ENCODE measurements at places on chromosomes 5 and 9.

GRCh38 chr9:38171926-38172325 is 102.9 kb upstream of the SHB start:
- H3K27ac ChIP-seq: no peak overlapping the region
- DNase-seq: no peak
- H3K36me3 ChIP-seq: no peaks in the 10 kb centered on the region
- H3K4me3 ChIP-seq: no peak overlapping the region

DNA sequence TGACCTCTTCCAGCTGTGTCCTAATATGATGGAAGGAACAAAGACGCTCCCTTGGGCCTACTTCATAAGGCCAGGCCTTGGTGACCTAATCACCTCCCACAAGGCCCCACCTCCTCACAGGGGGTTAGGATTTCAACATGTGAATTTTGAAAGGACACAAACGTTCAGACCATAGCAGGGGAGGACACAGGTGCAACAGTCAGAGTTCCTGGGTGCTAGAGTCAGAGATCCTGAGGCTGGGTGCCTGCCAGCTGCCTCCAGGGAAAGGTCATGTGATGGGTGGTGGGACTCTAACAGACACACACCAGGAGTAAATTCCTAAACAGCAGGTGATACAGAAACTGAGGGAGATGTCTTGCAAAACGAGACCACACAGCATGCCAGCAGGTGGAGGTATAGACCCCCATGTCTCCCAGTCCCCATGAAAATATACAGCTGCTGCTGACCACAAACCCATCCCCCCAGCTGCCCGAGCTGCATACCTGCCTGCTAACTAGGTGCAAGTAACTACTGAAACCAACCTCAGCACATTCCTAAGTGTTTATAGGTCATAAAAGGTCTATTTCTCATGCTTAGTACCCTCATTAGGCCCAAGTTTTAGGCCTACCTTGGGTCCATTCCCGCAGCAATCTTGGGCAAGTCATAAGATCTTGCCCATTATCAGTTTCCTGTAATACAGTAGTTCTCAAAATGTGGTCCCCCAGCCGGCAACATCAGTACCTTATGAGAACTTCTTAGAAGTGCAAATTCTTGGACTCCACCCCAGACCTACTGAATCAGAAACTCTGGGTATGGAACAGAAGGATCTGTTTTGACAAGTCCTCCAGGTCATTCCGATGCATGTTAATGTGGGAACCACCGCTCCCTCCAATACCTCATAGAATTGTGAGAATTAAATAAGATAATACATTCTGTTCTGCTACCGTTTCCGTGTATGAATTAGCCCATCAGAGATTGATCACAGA is 245.3 kb downstream of the ENC1 start:
- no peaks in the 10 kb centered on the region for H3K27me3 ChIP-seq
- H3K4me1 ChIP-seq: no peaks in the 10 kb centered on the region
- DNase-seq: no peak

GRCh38 chr5:16995372-16995771 is 59.3 kb upstream of the MYO10 start:
- H3K4me1 ChIP-seq: no peaks in the 10 kb centered on the region
- H3K36me3 ChIP-seq: no peaks in the 10 kb centered on the region
- no peak overlapping the region for H3K4me3 ChIP-seq

GRCh38 chr9:113483676-113484257 is 20.2 kb downstream of the RGS3 start:
- no peak overlapping the region for H3K4me3 ChIP-seq
- peaks cover 4% of the 10 kb centered on the region for H3K4me1 ChIP-seq
- peak overlapping the region; percentile 28 for H3K27ac ChIP-seq
- no peaks in the 10 kb centered on the region for H3K36me3 ChIP-seq
- DNase-seq: no peak
- no peaks in the 10 kb centered on the region for H3K27me3 ChIP-seq

DNA sequence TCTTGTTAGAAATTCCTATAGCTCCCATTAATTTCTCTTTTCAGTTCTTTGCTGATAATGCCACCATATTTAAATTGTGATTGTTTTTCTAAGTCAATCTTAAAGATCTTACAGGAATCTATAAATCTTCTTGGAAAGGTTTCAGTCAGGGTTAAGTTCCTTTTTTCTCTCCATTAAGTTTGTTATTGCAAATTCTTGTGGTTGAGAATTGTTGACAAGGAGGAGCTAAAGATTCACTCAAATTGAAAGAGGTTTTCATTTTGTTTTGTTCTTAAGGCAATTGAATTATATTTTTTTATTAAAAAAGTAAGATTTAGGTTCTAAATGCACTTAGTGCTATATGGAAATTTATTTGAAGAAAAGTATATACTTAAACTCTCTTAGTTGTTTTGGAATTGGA is 213.4 kb downstream of the PRR16 start:
- H3K4me1 ChIP-seq: no peaks in the 10 kb centered on the region
- DNase-seq: no peak
- H3K27me3 ChIP-seq: no peaks in the 10 kb centered on the region
- H3K4me3 ChIP-seq: no peak overlapping the region

GRCh38 chr5:128462330-128462729 is 75.7 kb downstream of the FBN2 start:
- no peaks in the 10 kb centered on the region for H3K36me3 ChIP-seq
- no peak for DNase-seq
- H3K4me1 ChIP-seq: no peaks in the 10 kb centered on the region
- no peak overlapping the region for H3K27ac ChIP-seq
- H3K4me3 ChIP-seq: no peak overlapping the region

GRCh38 chr5:102421647-102422046 is 77.2 kb downstream of the SLCO6A1 start:
- no peak overlapping the region for H3K4me3 ChIP-seq
- H3K36me3 ChIP-seq: no peaks in the 10 kb centered on the region
- H3K4me1 ChIP-seq: no peaks in the 10 kb centered on the region
- H3K27ac ChIP-seq: no peak overlapping the region
- DNase-seq: no peak
- no peaks in the 10 kb centered on the region for H3K27me3 ChIP-seq

GRCh38 chr5:120988941-120989340 is 524.8 kb downstream of the PRR16 start:
- H3K27ac ChIP-seq: no peak overlapping the region
- H3K4me1 ChIP-seq: no peaks in the 10 kb centered on the region
- no peak overlapping the region for H3K4me3 ChIP-seq
- H3K36me3 ChIP-seq: no peaks in the 10 kb centered on the region

GRCh38 chr5:2958976-2959375 is 207.5 kb upstream of the IRX2 start:
- H3K4me1 ChIP-seq: no peaks in the 10 kb centered on the region
- DNase-seq: no peak
- no peaks in the 10 kb centered on the region for H3K27me3 ChIP-seq
- H3K36me3 ChIP-seq: no peaks in the 10 kb centered on the region
- no peak overlapping the region for H3K27ac ChIP-seq

- H3K4me3 ChIP-seq: no peak overlapping the region
- H3K27me3 ChIP-seq: no peaks in the 10 kb centered on the region
- DNase-seq: no peak
- H3K4me1 ChIP-seq: no peaks in the 10 kb centered on the region
- peak overlapping the region; percentile 48 for H3K27ac ChIP-seq
These were observed 36.5 kb downstream of the HABP4 start for GRCh38 chr9:96486386-96487028.

GRCh38 chr5:172771439-172772111 is 580 bp upstream of the DUSP1 start:
- H3K27ac ChIP-seq: peak overlapping the region; percentile 98
- peaks cover 22% of the 10 kb centered on the region for H3K36me3 ChIP-seq
- no peaks in the 10 kb centered on the region for H3K27me3 ChIP-seq
- H3K4me3 ChIP-seq: peak overlapping the region; percentile 92
- no peak for DNase-seq
- peaks cover 18% of the 10 kb centered on the region for H3K4me1 ChIP-seq

DNA sequence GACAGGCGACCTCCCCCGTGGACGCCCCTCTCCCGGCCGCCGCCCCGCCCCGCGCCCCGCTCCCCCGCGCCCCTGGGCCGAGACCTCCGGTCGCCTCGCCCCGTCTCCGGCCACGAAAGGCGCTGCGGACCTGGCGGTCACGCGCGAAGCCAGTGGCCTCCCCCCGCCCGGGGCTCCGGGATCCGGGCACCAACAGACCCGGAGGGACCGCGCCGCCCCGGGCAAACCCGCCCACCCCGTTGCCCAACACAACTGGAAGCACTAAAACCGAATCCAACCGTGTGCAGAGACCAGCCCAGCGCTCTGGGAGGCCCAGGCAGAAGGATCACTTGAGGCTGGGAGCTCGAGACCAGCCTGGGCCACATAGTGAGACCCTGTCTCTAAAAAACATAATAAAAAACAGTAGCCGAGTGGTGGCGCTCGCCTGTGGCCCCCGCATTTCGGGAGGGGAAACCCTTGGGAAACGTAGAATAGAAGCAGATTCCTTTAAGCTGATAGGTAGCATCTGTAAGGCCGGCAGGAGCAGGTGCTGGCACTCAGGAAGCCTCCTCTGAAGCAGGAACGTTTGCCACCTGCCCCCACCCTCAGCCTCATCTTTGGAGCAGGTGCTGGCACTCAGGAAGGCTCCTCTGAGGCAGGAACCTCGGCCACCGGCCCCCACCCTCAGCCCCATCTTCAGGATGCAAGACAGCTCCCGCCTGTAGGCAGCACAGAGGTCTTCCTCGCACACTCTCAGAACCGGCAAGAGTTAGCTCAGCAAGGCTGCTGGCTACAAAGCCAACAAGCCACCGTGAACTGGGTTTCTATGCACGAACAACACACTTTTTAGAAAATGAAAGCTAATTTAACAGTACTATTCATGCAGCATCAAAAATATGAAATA is 4.6 kb upstream of the SLC9A3 start:
- H3K27me3 ChIP-seq: peaks cover 54% of the 10 kb centered on the region
- no peak overlapping the region for H3K27ac ChIP-seq
- no peak overlapping the region for H3K4me3 ChIP-seq
- H3K36me3 ChIP-seq: no peaks in the 10 kb centered on the region
- no peak for DNase-seq

GRCh38 chr5:116654925-116655324 is 80.3 kb upstream of the SEMA6A start:
- no peak overlapping the region for H3K4me3 ChIP-seq
- no peak overlapping the region for H3K27ac ChIP-seq
- no peaks in the 10 kb centered on the region for H3K4me1 ChIP-seq
- no peak for DNase-seq
- no peaks in the 10 kb centered on the region for H3K27me3 ChIP-seq

- no peaks in the 10 kb centered on the region for H3K4me1 ChIP-seq
- H3K4me3 ChIP-seq: no peak overlapping the region
- DNase-seq: no peak
- no peaks in the 10 kb centered on the region for H3K27me3 ChIP-seq
- no peak overlapping the region for H3K27ac ChIP-seq
These were observed 1879.3 kb upstream of the WWC1 start for GRCh38 chr5:166412191-166412590.

DNA sequence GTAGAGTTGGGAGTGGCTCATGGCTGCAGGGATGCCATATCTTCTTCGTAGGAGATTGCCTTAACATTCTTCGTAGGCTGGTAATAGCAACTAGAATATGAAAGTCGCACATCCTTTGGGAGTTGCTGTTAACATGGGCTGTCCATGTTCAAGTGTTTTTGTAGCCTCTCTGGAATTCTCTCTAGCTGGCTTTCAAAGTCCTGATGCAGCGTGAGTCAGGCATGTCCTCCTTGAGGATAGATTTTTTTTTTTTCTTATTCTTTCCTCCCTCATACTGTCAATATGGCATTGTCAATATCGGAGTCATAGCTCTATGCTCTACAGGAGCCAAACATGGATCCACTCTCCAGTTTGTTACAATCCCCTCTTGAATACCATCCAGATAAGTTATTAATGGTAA is 494.8 kb upstream of the WWC1 start:
- H3K27me3 ChIP-seq: no peaks in the 10 kb centered on the region
- H3K4me1 ChIP-seq: no peaks in the 10 kb centered on the region
- H3K4me3 ChIP-seq: no peak overlapping the region
- no peak for DNase-seq
- H3K36me3 ChIP-seq: no peaks in the 10 kb centered on the region

DNA sequence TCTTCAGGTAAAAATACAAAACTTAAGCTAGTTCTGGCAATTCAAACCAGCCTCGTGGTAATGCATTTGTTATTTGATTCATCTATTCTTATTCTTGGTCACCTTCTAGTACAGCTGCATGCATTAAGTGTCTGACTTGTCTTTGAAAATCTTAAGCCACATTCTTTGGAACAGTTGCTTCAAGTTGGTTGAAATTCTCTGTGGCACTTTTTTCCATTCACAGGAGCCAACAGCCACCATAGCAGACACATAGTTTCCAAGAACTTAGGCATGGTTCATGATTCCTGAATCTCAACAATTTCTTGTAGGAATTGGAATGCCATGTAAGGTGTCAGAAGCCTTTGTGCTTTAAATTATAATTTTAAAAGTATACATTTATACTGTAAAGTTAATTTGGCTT is 47.4 kb upstream of the MEF2C start:
- no peaks in the 10 kb centered on the region for H3K36me3 ChIP-seq
- no peak overlapping the region for H3K27ac ChIP-seq
- H3K27me3 ChIP-seq: no peaks in the 10 kb centered on the region

DNA sequence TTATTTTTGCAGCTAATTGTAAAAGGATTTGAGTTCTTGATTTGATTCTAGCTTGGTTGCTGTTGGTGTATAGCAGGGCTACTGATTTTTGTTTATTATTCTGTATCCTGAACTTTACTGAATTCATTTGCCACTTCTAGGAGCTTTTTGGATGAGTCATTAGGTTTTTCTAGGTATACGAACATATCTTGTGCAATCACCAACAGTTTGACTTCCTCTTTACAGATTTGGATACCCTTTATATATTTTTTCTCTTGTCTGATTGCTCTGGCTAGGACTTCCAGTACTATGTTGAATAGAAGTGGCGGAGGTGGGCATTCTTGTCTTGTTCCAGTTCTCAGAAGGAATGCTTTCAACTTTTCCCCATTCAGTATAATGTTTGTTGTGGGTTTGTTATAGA is 210.8 kb downstream of the FGF10 start:
- no peak overlapping the region for H3K27ac ChIP-seq
- H3K4me3 ChIP-seq: no peak overlapping the region
- no peaks in the 10 kb centered on the region for H3K36me3 ChIP-seq
- H3K27me3 ChIP-seq: no peaks in the 10 kb centered on the region

- peak; percentile 66 for DNase-seq
- peaks cover 4% of the 10 kb centered on the region for H3K36me3 ChIP-seq
- no peaks in the 10 kb centered on the region for H3K27me3 ChIP-seq
- H3K4me1 ChIP-seq: no peaks in the 10 kb centered on the region
- no peak overlapping the region for H3K4me3 ChIP-seq
These were observed 21.6 kb downstream of the SH3GLB2 start for GRCh38 chr9:129006328-129007034.

GRCh38 chr5:57066924-57067596 is 106.8 kb upstream of the GPBP1 start:
- no peak for DNase-seq
- H3K36me3 ChIP-seq: no peaks in the 10 kb centered on the region
- H3K27ac ChIP-seq: no peak overlapping the region
- H3K4me3 ChIP-seq: no peak overlapping the region

DNA sequence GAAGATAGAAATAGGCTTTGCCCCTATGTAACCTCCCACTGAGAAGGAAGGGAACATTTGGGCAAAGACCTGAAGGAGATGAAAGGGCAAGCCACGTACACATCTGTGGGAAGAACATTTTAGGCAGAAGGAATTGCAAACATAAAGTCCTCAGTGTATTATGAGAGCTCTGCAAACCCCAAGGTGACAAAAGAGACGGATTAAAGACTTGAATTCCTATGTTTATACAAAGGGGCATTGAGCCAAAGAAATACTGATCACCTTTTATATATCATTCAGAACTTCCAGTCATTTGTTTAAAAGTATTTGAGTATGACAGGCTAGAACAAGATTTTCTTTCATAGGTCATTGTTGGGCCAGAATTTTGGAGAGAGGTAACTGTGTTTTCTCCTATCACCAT is 90.2 kb upstream of the ATG10 start:
- no peaks in the 10 kb centered on the region for H3K36me3 ChIP-seq
- H3K4me1 ChIP-seq: no peaks in the 10 kb centered on the region

GRCh38 chr5:38772471-38772870 is 73.3 kb upstream of the OSMR start:
- no peak for DNase-seq
- H3K36me3 ChIP-seq: no peaks in the 10 kb centered on the region
- no peak overlapping the region for H3K4me3 ChIP-seq
- H3K27ac ChIP-seq: no peak overlapping the region
- H3K4me1 ChIP-seq: no peaks in the 10 kb centered on the region

All from prostate gland (tissue), 2 donors.